ENCODE measurements at places on chromosomes 5 and 9.

DNA sequence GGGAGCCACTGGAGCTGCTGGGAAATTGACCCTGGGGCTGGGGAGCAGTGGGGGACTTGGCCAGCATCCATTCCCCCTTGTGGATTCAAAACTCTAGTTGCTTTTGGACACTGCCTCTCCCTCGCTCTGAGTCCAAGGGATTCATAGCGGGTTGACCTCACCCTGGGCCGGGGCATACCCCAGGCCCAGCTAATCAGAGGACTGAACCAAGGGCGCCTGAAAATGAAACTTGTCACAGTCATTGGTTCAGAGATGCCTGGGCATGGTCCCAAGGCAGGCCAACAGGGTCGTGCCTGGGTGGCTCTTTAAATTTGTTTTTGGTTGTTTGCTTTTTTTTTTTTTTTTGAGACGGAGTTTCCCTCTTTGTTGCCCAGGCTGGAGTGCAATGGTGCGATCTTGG lies 22.6 kb downstream of the STK10 start:
- DNase-seq, result no peak

DNA sequence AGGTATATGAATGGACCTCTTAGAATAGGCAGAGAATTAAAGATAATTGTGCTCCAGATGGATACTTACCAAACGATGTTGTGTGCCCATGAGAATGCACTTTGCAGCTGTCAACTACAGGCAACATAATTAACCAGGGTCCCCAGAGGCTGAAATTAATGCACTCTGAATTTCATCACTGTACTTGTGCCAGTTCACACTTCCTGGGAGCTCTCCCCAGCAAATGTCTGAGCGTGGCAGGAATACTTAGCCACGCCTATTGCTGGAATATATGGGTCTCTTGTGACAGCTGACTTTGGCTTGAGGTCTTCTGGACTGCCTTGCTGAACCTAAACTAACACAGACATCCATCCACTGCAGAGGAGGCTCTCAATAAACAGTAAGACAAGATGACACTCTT lies 11.9 kb upstream of the C1QTNF2 start:
- DNase-seq, result no peak

DNA sequence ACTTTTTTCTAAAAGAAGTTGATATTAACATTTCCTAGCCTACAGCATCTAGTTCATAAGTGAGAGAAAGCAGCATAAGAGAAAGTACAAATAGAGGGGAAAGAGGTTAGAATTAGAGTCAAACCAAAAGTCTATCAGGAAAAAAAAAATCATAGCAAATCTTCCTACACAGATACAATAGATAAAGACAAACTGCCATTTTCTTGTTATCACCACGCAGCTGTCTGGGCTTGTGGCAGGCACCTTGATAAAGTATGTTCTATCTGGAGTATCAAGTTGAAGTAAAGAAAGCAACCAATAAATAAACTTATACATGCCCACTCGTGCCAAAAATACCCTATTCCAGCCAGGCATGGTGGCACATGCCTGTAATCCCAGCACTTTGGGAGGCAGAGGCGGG lies 5.3 kb upstream of the NR4A3 start:
- no peak for DNase-seq

GRCh38 chr5:161547738-161548486 lies 1.4 kb upstream of the GABRB2 start:
- no peak for DNase-seq

DNA sequence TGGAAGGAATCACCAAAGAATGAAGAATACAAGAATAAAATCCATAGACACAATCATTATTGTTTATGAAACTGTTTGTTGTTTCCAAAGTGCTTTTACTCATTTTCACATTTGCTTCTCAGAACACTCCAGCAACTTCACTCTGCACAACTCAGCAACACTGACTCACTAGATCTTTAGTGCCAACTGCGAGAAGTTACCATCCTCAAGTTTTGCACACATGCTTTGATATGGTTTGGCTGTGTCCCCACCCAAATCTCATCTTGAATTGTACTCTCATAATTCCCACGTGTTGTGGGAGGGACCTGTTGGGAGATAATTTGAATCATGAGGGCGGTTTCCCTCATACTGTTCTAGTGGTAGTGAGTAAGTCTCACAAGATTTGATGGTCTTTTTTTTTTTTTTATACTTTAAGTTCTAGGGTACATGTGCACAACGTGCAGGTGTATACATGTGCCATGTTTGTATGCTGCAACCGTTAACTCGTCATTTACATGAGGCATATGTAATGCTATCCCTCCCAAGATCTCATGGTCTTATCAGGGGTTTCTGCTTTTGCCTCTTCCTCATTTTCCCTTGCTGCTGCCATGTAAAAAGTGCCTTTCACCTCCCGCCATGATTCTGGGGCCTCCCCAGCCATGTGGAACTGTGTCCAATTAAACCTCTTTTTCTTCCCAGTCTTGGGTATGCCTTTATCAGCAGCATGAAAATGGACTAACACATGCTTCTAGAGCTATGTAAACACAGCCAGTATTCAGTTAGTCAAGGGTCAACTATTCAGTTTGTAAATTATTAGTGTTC lies 36.9 kb downstream of the CLINT1 start:
- DNase-seq, result no peak

DNA sequence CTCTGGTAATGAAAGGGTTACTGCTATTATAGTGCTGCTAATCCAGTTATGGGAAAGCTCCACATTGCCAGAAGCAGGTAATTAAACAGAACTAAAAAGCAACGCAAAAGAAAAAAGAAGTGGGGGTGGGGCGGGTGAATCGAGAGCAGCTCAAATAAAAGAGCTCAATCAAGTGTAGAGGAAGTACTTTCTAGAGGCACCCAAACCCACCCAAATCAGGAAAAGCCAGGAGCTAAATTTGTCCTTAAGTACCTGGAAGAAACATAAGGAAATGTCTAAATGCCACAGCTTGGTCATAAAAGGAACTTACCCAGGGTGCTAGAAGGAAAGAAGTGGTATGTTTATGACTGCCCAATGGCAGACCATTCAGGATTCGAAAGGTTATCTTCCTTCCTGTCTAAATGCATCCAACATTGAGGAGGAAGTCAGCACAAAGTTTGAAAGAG lies 2.4 kb upstream of the RNF145 start:
- DNase-seq, result no peak

- no peak for DNase-seq
Measured at GRCh38 chr5:173953528-173954090, 35.4 kb upstream of the C5orf47 start.

GRCh38 chr9:135343837-135344522 lies 135.6 kb upstream of the PPP1R26 start:
- DNase-seq, result no peak

DNA sequence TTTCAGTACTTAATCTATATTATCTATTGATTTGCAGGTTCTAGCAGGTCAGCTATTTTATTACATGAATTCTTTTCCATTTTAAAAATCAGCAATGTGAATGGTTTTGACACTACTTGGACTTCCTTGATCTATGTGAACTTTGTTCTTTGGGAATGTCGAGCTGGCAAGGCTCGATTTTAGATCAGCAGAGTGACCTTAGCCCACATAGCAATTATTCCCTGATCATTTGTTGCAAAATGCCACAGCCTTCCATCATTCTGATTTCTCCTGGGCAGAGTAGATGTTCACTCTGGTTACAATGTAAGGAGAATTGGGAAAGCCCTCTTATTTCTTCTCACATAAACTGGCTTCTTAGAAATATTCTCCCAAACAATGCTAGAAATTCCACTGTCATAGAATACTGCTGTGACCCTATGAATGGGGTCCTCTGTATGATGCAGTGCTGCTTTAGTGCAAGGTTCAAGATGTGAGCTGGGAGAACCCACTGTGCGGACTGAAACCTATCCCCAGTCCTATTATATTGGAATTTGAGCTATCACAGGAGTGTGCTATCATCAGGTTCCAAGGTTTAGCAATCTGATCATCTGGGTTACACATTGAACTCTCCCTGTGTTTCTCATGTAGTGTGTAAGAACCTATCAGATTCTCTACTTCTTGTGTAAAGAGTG lies 15.7 kb upstream of the GDA start:
- no peak for DNase-seq

GRCh38 chr9:111179577-111179976 lies 141.3 kb upstream of the LPAR1 start:
- DNase-seq, result no peak
